ENCODE measurements at places on chromosomes 12 and 14. TPM values are rescaled to one million over a fixed set of nuclear protein-coding genes. Genes with fewer than 3 reads are reported as not detected.
A peak's percentile ranks its signal among the peaks of the same experiment; 100 is the strongest.

DNA sequence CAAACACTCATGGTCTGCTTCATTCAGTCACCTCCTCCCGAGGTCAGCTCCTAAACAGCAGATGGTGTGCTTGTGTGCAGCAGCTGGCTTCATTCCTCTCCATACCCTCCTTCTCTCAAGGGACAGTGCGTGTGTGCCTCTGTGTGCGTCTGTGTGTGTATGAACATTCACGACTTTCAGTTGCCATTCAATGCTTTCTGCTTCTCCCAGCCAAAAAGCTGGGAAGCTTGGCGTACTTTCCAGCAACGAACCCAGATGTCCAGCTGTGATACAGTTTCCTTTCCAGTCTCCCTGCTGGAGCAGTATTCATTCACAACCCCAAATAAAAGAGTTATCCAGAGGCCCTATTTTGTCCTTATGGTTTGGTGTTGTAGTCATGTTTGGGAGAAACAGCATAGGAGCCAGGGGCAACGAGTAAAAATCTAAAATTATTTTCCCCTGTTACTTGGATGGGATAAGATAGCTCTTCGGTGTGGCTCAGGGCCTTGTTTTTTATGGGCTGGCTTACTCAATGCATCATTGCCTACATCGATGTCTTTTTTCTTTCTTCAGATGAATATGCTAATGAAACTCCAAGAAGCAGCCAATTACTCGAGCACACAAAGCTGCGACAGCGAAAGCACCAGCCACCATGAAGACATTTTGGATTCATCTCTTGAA lies 379.3 kb downstream of the NAV3 start:
- DNase-seq: no peak

- DNase-seq: no peak
These were observed 6.2 kb upstream of the WDR89 start for GRCh38 chr14:63647696-63648410.

DNA sequence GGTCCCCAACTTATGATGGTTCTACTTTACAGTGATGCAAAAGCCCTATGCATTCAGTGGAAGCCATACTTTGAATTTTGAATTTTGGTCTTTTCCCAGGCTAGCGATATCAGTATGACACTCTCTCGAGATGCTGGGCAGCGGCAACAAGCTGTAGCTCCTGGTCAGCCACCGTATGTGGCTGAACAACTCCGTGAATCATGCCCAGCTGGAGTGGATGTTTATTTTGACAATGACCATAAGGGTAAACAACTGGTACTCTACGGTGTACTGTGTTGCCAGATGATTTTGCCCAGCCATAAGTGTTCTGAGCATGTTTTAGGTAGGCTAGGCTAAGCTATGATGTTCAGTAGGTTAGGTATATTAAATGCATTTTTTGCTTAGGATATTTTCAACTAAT lies 8.2 kb upstream of the ZNF410 start:
- no peak for DNase-seq

DNA sequence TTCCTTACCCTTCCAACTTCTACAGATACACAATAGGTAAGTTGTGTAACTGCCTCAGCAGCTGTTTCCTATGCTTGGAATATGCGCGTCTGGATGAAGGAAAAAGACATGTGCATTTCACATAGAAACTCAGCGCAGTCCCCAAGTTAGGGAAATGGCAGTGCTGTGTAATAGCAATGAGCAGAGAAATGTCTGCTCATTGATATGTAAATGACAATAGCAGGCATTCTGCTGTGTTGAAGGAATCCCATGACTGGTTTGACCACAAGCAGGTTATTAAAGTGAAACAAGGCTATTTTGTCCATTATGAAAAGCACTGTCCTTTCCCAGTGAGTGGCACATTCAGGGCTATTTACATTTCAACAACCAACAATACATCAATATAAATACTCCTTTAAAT lies 106.6 kb downstream of the BTG1 start:
- DNase-seq: no peak

GRCh38 chr12:97177481-97177880 lies 270.4 kb downstream of the NEDD1 start:
- no peak for DNase-seq

- DNase-seq: no peak
These were observed 11.7 kb downstream of the TNFRSF1A start for GRCh38 chr12:6330192-6330591.

GRCh38 chr14:68573722-68574121 lies 219.1 kb downstream of the ZFP36L1 start:
- no peak for DNase-seq

DNA sequence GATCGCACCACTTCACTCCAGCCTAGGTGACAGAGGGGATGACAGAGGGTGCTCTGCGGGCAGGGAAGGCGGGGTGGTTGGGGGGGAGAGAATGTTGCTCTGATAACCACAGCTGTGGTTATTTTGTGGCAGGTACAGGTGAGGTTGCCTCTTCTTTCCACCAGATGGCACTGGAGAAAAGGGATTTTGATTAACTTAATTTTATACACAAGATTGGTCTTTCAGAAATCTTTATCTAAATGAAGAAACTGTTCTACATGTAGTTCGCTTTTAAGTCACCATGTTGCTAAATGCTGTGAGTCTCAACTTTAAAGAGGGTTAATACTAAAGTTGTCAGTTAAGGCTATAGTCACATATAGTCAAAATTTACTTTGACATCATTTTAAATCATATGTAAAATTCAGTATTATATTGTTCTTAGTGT lies 25.7 kb downstream of the FGF23 start:
- DNase-seq: peak; percentile 76

- DNase-seq: no peak
These were observed 41.2 kb downstream of the TMEM132D start for GRCh38 chr12:129862561-129863175.

GRCh38 chr12:40107803-40108620 lies 2.1 kb upstream of the SLC2A13 start:
- no peak for DNase-seq

DNA sequence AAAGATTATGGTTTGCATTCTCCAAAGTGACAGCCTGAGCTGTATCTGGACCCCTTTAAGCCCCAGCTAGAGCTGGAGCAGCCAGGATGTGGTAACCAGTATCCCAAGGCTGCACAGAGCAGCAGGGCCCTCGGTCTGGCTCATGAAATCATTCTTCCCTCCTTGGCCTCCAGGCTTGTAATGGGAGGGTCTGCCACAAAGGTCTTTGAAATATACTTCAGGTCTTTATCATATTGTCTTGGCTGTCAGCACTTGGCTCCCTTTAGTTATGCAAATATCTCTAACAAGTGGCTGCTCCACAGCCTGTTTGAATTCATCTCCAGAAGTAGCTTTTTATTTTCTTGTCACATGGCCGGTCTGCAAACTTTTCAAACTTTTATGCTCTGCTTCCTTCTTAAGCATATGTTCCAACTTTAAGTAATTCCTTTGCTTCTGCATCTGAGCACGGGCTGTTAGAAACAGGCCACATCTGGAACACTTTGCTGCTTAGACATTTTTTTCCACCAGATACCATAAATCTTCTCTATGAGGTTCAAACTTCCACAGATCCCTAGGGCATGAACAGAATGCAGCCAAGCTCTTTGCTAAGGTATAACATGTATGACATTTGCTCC lies 663.4 kb upstream of the MIS18BP1 start:
- DNase-seq: no peak

DNA sequence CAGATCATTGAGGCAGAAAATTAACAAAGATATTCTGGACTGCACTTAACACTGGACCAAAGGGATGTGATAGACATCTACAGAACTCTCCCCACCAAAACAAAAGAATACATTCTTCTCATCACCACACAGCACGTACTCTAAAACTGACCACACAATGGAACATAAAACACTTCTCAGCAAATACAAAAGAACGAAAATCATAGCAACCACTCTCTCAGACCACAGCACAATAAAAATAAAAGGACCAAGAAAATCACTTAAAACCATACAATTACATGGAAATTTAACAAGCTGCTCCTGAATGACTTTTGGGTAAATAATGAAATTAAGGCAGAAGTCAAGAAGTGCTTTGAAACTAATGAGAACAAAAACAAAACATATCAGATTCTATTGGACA lies 254.0 kb upstream of the STXBP6 start:
- no peak for DNase-seq

DNA sequence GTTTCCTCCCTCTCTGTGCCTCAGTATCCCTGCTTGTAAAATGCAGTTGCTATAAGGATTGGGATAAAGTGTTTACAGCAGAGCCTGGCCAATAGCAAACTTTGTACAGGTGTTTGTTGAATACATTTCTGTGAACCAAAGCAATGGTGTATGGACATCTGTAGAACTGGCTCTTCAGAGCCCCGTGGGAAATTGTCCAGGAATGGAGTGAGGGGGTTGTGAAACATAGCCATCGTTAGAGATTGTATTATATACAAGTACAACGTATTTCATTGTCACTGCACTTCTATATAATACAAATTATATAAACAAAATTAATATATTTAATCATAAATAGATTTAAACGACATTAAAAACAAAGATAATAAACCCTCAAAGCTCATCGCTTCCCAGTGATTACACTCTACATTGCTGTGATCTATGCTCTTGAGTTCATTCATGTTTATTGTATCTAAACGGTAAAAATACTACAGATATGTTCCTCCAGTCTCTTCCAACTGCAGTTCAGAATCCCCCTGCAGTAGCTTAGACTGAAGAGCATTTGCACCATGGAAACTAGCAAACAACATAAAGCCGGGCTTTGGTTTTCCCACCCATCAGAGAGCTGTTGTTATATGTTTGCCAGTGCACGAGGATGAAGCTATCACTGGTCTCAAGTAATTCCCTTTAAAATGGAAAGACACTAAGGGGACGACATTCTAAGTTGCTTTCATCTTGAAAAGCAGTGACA lies 216.7 kb downstream of the TMEM132C start:
- no peak for DNase-seq

DNA sequence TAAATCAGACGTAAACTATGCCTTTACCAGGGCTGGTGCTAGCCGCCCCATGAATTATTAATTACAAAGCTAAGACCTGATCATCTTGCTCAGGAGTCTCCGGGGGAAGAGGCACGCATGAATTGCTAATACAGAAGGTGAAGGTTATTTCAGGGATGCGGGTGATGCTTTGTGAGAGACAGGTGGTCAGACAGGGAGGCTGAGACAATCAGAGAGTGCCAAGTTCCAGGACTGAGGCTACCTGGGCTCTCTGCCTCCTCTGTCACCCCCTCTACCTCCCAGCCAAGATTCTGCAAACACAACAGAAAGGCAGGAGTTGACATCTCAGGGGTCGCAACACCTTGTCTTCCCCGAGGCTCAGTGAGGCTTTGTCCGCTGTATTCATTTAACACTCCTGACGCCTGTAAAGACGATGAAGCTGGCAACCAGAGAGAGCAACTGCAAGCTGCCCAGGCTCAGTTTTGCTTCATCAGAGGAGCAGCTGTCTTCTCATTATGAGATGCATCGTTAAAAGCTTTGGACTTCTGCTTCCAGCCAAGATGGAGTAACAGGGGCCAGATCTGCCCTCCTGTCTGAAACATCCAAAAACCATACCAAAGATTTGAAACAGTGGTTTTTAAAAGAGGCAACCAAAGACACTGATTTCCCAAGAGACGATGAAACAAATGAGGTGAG lies 46.6 kb downstream of the PRIMA1 start:
- no peak for DNase-seq

GRCh38 chr12:26331136-26331535 lies 135.8 kb downstream of the SSPN start:
- DNase-seq: no peak

GRCh38 chr12:123271001-123271668 lies 521 bp downstream of the CDK2AP1 start:
- DNase-seq: peak; percentile 93

DNA sequence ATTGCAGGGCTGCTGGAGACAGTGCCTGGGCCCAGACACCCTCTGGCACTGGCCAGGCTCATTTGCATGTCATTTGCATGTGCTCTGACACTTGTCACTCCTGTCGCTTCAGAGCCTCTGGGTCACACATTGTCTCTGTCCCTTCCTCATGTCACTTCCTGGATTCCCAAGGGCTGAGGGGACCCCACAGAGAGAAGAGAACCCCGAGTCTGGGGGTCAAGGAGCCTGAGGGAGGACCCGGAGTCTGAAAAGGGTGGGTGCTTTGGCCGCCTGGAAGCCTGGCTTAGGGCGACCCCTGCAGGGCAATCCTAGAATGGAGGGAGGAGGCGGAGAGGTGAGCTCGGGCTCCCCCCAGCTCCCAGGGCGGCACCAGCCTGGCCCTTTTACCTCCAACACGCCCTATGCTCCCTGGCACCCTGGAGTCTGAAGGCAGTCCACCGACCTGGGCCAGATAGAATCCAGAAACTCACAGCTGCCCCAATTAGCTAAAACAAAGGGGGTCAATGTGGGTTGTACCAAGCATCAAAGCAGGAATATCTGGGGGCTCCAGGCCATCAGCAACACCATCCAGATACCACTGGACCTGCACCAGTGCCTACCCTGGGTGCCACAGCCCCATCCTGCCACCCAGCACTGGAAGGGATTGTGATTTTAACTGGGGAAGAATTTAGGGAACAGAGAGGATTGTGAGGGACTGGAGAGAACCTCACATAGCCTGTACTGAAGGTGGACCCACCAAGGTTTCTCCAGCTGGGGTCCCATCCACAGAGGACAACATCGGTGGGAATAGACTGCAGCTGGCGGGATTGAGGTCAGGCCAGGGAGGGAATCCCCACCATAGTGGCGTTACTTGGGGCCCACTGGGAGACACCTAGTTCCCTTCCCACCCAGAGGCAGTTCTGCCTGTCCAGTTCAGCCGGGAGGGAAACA lies 21.8 kb upstream of the KRT78 start:
- DNase-seq: peak; percentile 93

GRCh38 chr14:98578204-98578603 lies 693.8 kb downstream of the BCL11B start:
- no peak for DNase-seq

- DNase-seq: no peak
These were observed 137.7 kb downstream of the MON2 start for GRCh38 chr12:62604373-62604772.

- DNase-seq: no peak
These were observed 2.1 kb downstream of the SLC7A7 start for GRCh38 chr14:22813145-22813544.

- DNase-seq: no peak
These were observed 139.8 kb downstream of the FOXN3 start for GRCh38 chr14:89277203-89277602.

The CLEC6A gene
- total RNA-seq: not detected

The AKAP6 gene
- 0.51 TPM for total RNA-seq

The CRIP1 gene
- 110 TPM for total RNA-seq

The IGF1 gene
- total RNA-seq: 1.1 TPM

The HSPB8 gene
- total RNA-seq: not detected

The PTPN6 gene
- 355 TPM for total RNA-seq

The LRP1-AS gene
- total RNA-seq: not detected
